ENCODE measurements at places on chromosomes 2 and 18.

- DNase-seq = no peak
Observed at GRCh38 chr18:56756966-56757365, 105.8 kb downstream of the WDR7 start.

- DNase-seq = no peak
Observed at GRCh38 chr2:85414761-85415553, 3.6 kb upstream of the SH2D6 start.

DNA sequence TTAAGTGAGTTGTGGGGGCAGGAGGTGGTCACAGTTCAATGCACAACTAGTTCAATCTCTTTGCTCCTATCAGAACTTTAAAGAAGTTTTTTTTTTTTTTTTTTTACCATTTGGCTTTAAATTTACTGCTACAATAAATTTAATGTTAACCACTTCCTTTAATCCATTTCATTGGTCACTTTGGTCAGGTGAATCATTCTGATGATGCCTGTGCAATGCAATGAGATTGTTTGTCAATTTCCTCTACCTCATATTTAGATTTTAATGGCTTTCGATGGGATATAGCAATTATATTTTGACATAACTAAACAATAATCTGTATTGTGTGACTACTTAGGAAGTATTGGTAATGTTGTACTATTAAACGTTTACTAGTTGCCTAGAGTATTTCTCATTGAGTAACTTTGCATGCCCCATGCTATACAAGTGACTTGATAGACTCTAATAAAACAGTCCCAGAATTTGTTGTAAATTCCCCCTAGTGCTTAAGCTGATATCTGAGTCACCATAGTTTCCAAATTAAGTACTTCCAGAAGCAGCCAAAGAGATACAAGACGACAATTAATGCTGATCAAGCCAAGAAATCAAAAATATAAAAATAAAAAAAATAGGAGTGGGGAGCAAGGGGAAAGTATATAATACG is 52.9 kb upstream of the SERPINB2 start:
- no peak for DNase-seq

DNA sequence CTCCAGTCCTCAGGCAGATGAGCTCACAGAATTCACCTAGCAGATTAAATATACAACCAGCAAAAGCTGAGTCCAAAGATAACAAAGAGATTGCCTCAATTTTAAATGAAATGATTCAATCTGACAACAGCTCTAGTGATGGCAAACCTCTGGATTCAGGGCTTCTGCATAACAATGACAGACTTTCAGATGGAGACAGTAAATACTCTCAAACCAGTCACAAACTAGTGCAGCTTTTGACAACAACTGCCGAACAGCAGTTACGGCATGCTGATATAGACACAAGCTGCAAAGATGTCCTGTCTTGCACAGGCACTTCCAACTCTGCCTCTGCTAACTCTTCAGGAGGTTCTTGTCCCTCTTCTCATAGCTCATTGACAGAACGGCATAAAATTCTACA is 86.0 kb downstream of the PTRHD1 start:
- no peak for DNase-seq

- DNase-seq = no peak
Observed at GRCh38 chr18:79624356-79625170, 55.0 kb upstream of the CTDP1 start.

GRCh38 chr2:46378616-46379015 is 81.4 kb downstream of the EPAS1 start:
- no peak for DNase-seq

Measured in ACHN (cell line).